ENCODE measurements at places on chromosomes 4 and X.
A peak's percentile ranks its signal among the peaks of the same experiment; 100 is the strongest.

- no peak overlapping the region for H3K27ac ChIP-seq
- no peaks in the 10 kb centered on the region for H3K36me3 ChIP-seq
- no peaks in the 10 kb centered on the region for H3K4me1 ChIP-seq
- DNase-seq, result no peak
- H3K27me3 ChIP-seq, result no peaks in the 10 kb centered on the region
Observed at GRCh38 chrX:31551913-31552312, 480.1 kb upstream of the FTHL17 start.

DNA sequence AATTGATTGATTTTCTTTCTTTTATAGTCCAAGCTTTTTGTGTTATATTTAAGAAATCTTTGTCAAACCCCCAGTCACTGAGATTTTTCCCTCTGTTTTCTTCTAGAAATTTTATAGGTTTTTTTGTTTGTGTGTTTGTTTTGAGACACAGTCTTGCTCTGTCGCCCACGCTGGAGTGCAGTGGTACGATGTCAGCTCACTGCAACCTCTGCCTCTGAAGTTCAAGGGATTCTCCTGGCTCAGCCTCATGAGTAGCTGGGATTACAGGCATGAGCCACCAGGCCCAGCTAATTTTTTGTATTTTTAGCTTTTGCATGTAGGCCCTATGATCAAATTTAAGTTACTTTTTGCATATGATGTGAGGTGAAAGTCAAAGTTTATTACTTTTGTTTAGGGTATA lies 20.9 kb upstream of the FBXW7 start:
- no peaks in the 10 kb centered on the region for H3K4me1 ChIP-seq
- no peaks in the 10 kb centered on the region for H3K27me3 ChIP-seq
- H3K27ac ChIP-seq, result no peak overlapping the region

GRCh38 chr4:2948895-2949781 lies 14.1 kb downstream of the NOP14 start:
- H3K27ac ChIP-seq, result no peak overlapping the region
- H3K4me1 ChIP-seq, result no peaks in the 10 kb centered on the region
- no peak overlapping the region for H3K4me3 ChIP-seq

- peaks cover 58% of the 10 kb centered on the region for H3K36me3 ChIP-seq
- DNase-seq, result no peak
- H3K4me3 ChIP-seq, result peak overlapping the region; percentile 0
- H3K27ac ChIP-seq, result no peak overlapping the region
Observed at GRCh38 chrX:132209527-132209926, 9.7 kb downstream of the RAP2C start.

DNA sequence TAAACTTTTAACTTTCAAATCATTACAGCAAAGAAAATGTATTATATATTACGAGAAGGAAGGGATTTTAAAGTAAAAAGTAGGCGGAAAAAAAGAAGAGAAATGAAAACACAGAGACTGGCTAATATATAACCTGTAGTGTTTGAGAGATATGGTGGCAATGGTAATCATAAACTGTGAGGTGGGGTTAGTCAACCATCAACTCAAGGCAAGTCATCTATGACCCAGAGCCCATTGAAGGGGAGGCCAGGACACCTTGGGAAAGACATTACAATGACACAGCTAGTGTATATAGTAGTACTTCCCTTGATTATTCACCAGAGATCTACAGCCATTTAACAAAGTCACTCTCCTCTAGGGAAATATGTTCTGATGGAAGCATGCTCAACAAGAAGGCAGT lies 423.9 kb upstream of the PITX2 start:
- peaks cover 3% of the 10 kb centered on the region for H3K27me3 ChIP-seq
- H3K4me1 ChIP-seq, result no peaks in the 10 kb centered on the region
- no peak overlapping the region for H3K27ac ChIP-seq
- DNase-seq, result no peak
- H3K4me3 ChIP-seq, result no peak overlapping the region

- H3K4me3 ChIP-seq, result no peak overlapping the region
- H3K36me3 ChIP-seq, result no peaks in the 10 kb centered on the region
- no peak for DNase-seq
- H3K4me1 ChIP-seq, result no peaks in the 10 kb centered on the region
- no peaks in the 10 kb centered on the region for H3K27me3 ChIP-seq
- H3K27ac ChIP-seq, result no peak overlapping the region
Observed at GRCh38 chr4:73692701-73693100, 47.7 kb upstream of the CXCL8 start.

DNA sequence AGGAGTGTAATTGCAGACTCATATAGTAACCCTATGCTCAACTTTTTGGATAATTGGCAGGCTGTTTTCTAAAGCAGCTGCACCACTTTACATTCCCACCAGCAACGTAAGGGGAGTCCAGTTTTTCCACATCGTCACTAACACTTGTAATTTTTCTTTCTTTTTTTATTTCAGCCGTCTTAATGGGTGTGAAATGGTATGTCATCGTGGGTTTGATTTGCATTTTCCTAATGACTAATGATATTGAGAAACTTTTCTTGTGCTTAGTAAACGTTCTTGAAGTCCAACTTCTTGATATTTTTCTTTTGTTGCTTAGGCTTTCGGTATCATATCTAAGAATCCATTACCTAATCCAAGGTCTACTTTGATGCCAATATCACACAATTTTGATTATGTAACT lies 95.3 kb upstream of the IL1RAPL1 start:
- no peaks in the 10 kb centered on the region for H3K4me1 ChIP-seq
- no peak for DNase-seq
- no peaks in the 10 kb centered on the region for H3K36me3 ChIP-seq
- H3K27me3 ChIP-seq, result no peaks in the 10 kb centered on the region
- H3K4me3 ChIP-seq, result no peak overlapping the region
- no peak overlapping the region for H3K27ac ChIP-seq

- peaks cover 6% of the 10 kb centered on the region for H3K4me1 ChIP-seq
- DNase-seq, result no peak
- peaks cover 3% of the 10 kb centered on the region for H3K27me3 ChIP-seq
- H3K4me3 ChIP-seq, result no peak overlapping the region
- no peak overlapping the region for H3K27ac ChIP-seq
- no peaks in the 10 kb centered on the region for H3K36me3 ChIP-seq
Observed at GRCh38 chrX:9069573-9069972, 35.6 kb upstream of the FAM9B start.

GRCh38 chrX:81259714-81260395 lies 58.0 kb downstream of the SH3BGRL start:
- no peak overlapping the region for H3K4me3 ChIP-seq
- no peaks in the 10 kb centered on the region for H3K4me1 ChIP-seq
- no peak overlapping the region for H3K27ac ChIP-seq
- no peaks in the 10 kb centered on the region for H3K27me3 ChIP-seq

DNA sequence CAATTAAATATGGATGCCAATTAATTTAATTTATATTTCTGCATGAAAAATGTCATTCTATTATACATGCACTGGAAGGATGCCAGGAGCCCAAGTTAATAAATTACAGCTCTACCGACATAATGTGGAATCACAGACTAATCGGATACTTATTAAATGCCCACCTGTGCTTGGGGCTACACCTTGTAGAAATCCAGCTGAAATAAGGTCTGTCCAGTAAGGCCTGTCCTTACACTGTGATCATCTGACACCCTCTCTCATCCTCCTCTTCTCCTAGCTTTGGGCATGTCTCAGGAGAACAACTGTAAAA lies 6.0 kb upstream of the SHISA3 start:
- no peak overlapping the region for H3K27ac ChIP-seq
- no peaks in the 10 kb centered on the region for H3K36me3 ChIP-seq
- DNase-seq, result no peak
- peaks cover 21% of the 10 kb centered on the region for H3K4me1 ChIP-seq

DNA sequence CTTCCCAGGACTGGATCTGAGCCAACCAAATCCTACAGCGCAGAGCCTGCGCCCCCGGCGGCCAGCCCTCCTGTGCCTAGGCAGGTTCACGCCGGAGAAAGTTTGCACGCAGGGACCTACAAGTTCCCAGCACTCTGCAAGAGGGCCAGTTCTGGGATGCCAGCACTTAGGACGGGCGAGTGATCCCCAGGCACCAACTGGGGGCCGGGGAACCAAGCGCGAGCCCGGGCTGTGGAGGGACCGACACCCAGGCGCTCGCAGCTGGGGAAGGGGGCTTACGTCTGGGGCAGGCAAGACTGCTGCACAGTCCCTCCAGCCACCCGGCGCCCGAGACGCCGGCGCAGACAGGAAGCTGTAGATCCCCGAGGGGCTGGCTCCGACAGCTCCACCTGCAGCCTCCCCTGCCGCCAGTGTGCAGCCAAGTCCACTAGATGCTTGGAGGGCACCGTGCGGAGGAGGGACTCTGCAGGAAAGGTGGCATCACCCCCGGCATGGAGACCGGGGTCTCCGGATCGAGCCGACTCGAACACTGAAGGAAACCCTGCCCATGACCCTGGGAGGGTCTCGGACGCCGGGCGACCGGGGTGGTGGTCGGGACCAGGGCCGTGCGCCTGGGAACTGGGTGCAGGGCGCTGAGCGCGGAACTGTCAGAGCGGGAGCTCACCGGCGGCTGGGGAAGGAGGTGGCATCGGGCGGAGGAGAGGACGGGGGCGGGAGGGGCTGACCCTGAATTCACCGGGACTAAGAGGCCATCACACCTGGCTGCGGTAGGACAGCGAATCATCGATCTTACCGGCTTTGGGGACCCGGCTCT lies 566 bp downstream of the CORIN start:
- peaks cover 30% of the 10 kb centered on the region for H3K27me3 ChIP-seq
- peaks cover 6% of the 10 kb centered on the region for H3K4me1 ChIP-seq
- peak overlapping the region; percentile 23 for H3K27ac ChIP-seq
- H3K4me3 ChIP-seq, result peak overlapping the region; percentile 90
- DNase-seq, result peak; percentile 75

- H3K27me3 ChIP-seq, result no peaks in the 10 kb centered on the region
- DNase-seq, result no peak
- no peaks in the 10 kb centered on the region for H3K36me3 ChIP-seq
- no peak overlapping the region for H3K27ac ChIP-seq
Observed at GRCh38 chrX:43165343-43165920, 387.5 kb upstream of the PPP1R2C start.

GRCh38 chr4:23324021-23324690 lies 565.7 kb downstream of the PPARGC1A start:
- H3K27me3 ChIP-seq, result peaks cover 4% of the 10 kb centered on the region
- no peak for DNase-seq
- H3K36me3 ChIP-seq, result no peaks in the 10 kb centered on the region
- H3K4me1 ChIP-seq, result peaks cover 5% of the 10 kb centered on the region

GRCh38 chr4:77697860-77698590 lies 92.4 kb downstream of the CXCL13 start:
- peaks cover 3% of the 10 kb centered on the region for H3K27me3 ChIP-seq
- DNase-seq, result no peak
- no peaks in the 10 kb centered on the region for H3K36me3 ChIP-seq
- peaks cover 8% of the 10 kb centered on the region for H3K4me1 ChIP-seq

- H3K4me3 ChIP-seq, result no peak overlapping the region
- no peaks in the 10 kb centered on the region for H3K27me3 ChIP-seq
- no peak for DNase-seq
- H3K27ac ChIP-seq, result no peak overlapping the region
Observed at GRCh38 chr4:127229855-127230608, 402.7 kb upstream of the INTU start.

DNA sequence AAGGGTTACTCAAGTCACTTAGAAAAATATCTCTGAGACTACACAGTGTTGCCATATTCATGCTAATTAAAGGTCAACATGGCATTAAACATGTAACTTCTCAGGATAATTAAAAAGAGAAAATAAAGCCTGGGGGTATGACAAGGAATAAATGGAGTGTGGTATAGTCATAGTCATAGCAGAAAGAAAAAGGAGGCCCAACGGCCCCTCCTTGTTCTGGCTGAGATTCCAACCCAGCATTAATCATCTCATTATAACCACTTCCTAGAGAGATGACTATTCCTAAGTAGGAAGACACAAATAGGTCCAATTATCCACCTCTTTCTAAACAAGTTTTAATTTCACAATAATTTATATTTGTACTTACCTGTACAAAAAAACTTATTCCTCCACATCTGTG lies 778.4 kb upstream of the AADAT start:
- H3K36me3 ChIP-seq, result no peaks in the 10 kb centered on the region
- H3K27me3 ChIP-seq, result no peaks in the 10 kb centered on the region
- no peak overlapping the region for H3K4me3 ChIP-seq
- no peak for DNase-seq

DNA sequence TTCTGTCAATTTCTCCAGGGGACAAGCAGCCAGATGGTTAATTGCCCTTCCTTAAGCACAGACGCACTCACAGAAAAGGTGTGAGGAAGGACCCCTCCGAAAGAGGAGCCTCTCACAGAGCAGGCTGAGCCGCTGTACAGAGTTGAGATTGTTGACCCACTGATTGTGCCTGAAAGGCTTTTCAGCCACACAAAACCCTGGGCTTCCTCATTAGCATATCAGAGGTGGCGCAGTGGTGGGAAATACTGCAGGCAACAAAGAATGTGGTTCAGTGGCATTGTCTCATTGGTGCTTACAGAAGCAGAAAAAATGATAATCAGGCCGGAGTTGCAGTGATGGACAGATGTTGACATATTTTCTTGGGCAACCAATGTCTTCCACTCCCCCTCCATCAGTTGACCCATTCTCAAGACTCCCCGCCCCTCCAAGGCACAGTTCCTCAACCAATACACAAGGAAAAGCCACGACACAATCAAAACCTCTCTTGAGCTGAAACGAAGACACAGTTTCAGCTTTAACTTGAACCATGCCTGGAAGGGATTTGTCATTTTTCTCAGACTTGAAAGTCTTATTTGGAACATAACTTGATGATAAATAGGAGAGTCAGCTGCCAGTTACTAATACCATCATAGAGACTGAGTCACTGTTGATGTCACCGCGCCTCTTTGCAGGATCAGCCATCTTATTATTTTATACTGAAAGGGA lies 53.1 kb downstream of the ATXN3L start:
- H3K36me3 ChIP-seq, result no peaks in the 10 kb centered on the region
- no peaks in the 10 kb centered on the region for H3K4me1 ChIP-seq
- H3K4me3 ChIP-seq, result no peak overlapping the region
- H3K27me3 ChIP-seq, result no peaks in the 10 kb centered on the region
- no peak overlapping the region for H3K27ac ChIP-seq

DNA sequence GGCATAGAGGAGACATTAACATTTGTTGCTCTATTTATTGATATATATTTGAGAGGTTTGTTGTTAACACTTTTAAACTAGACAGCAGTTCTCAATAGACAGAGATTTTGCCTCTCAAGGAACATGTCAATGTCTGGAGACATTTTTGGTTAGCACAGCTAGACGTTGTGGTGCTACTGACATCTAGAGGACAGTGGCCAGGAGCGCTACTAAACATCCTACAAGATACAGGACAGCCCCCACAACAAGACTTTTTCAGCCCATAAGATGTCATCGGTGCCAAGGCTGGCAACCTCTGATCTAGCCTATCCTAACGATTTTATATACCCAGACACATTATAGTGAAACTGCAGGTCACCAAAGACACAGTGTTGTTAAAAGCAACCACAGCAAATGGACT lies 18.4 kb upstream of the CTSO start:
- H3K27me3 ChIP-seq, result no peaks in the 10 kb centered on the region
- peaks cover under 1% of the 10 kb centered on the region for H3K4me1 ChIP-seq
- no peak for DNase-seq
- no peak overlapping the region for H3K4me3 ChIP-seq
- H3K27ac ChIP-seq, result no peak overlapping the region

- no peak overlapping the region for H3K27ac ChIP-seq
- no peak for DNase-seq
- H3K27me3 ChIP-seq, result no peaks in the 10 kb centered on the region
- H3K4me3 ChIP-seq, result no peak overlapping the region
Observed at GRCh38 chr4:103885152-103885551, 165.4 kb upstream of the TACR3 start.
